Neuronal stem cell (in vitro differentiated cells): ENCODE measurements at places on chromosomes 4 and X.
A peak's percentile ranks its signal among the peaks of the same experiment; 100 is the strongest.

DNA sequence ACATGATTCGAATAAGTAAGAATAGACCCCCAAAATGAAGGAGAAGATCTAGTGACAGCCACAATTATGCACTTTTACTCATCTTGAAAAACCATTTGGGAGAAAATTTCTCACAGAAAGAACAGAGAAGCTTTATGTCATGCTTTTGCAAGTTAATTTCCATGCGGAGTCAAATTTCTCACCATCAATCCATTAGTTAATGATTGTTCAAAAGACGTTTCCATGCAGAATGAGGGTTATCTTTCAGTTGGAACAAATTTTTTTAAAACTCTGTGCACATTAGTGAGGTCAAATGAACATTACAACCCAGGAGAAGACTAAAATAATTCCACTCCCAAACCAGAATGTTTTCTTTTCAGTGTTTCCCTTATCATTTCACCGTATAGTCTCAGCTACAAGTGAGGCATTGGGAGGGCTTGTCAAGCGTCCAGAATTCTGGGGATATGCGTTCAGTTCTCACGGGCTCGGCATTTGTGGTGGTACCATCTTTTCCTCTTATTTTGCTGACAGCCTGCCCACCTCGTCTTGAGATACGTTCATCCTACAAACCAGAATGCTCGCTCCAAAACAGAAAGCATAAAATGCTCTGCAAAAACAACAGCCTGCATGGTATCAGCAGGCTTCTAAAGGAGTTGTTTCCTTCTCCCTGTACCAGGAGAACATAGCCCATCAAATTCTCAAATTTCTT is 130.8 kb upstream of the TBL1X start:
- DNase-seq = no peak

GRCh38 chr4:113300471-113300928 is 251.0 kb downstream of the ANK2 start:
- DNase-seq = no peak

DNA sequence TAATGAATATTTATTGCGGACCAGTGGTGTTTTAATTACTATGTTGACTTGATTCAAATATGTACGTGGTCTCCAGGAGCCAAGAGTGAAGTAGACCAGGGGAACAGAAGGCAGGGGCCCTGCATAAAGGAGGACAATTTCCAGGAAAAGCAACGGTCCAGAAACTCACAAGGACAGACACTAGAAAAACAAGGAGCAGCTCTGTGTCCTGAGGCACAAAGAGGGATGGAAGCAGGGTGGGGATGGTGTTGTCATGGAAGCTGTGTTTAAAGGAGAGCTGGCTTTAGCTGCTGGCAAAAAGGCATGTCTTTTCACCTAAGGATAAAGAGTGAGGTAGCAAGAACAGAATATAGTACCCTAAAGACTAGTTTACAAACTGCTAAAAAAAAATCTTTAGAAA is 254.1 kb upstream of the TENM3 start:
- no peak for DNase-seq

- DNase-seq = no peak
Measured at GRCh38 chr4:150068300-150068960, 9.8 kb upstream of the DCLK2 start.

GRCh38 chr4:59553063-59553720 is 1646.9 kb upstream of the ADGRL3 start:
- DNase-seq = no peak

GRCh38 chr4:147776716-147777115 is 44.8 kb downstream of the ARHGAP10 start:
- DNase-seq = no peak

GRCh38 chr4:84451546-84451945 is 47.5 kb downstream of the NKX6-1 start:
- DNase-seq = no peak

DNA sequence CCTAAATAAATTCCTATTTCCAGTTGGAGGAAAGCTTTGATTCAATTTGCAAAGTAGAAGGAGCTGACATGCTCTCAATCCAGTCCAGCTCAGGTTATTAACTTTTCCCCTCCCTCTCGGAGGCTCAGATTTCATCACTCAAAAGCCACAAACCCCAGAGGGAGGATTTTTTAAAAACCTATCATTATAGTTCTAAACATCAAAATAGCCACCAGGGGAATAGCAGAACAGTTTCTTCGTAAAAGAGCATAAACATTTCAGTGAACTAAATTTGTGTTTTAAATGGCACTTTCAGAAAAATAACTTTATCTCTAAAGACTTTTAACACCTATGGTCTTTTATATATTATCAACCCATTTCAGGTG is 8.8 kb downstream of the GPRIN3 start:
- no peak for DNase-seq

GRCh38 chr4:79445371-79445781 is 37.3 kb upstream of the GK2 start:
- peak; percentile 58 for DNase-seq

GRCh38 chr4:110501826-110502225 is 25.9 kb downstream of the ENPEP start:
- no peak for DNase-seq

DNA sequence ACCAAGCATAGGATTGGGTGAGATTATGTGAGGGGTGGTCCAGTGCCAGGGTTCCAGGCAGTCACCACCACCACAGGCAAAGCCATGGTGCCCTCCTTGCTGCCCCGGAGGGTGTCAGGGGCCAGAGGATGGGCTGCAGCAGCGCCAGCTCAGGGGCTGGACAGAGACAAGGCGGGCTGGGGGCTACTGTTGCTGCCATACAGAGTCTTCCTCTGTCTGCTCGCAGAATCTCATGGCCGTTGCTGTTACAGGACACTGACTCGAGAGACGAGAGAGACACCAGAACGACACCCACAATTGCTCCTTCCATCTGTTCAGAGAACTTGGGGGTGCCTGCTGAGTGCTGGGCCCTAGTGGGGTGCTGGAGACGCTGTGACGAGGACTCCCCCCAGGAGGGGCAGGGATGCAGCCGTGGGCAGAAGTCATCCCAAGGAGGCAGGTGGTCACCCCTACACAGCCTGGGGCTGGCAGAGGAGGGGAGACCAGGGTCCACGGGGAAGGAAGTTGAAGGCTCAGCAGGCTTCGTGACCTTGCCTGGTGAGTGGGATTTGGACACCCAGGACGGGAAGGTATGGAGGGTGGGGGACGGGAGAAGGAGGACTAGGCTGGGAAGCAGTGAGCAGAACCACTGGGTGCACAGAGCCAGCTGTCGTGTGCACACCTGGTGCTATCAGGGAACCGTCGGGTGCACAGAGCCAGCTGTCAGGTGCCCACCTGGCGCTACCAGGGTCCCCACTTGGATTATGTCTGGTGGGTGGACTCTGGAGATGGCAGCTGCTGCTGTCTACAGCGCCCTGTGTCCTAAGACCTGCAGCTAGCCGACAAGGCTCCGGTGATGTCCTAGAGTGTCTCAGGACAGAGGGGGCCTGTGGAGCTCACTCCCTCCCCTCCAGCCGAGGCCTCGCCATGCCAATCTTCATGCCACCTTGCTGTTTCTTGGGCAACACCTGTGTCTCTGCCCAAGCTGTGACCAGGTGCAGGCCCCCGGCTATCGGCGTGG is 43.9 kb upstream of the HMX1 start:
- no peak for DNase-seq

GRCh38 chr4:7941111-7941964 is 1.7 kb upstream of the AFAP1 start:
- DNase-seq = no peak

GRCh38 chrX:17584248-17584681 is 153.0 kb upstream of the SCML1 start:
- DNase-seq = no peak

GRCh38 chrX:101764538-101764937 is 104.9 kb upstream of the ARMCX2 start:
- no peak for DNase-seq

GRCh38 chrX:103839404-103839803 is 7.3 kb upstream of the RAB9B start:
- no peak for DNase-seq
